ENCODE measurements at places on chromosomes 11 and 22. TPM values are rescaled to one million over a fixed set of nuclear protein-coding genes. Genes with fewer than 3 reads are reported as not detected.

GRCh38 chr22:28440592-28441390, 238.8 kb downstream of the TTC28 start:
- H3K27ac ChIP-seq, result no peak overlapping the region
- peaks cover 25% of the 10 kb centered on the region for H3K4me1 ChIP-seq
- no peaks in the 10 kb centered on the region for H3K36me3 ChIP-seq
- H3K4me3 ChIP-seq, result no peak overlapping the region

DNA sequence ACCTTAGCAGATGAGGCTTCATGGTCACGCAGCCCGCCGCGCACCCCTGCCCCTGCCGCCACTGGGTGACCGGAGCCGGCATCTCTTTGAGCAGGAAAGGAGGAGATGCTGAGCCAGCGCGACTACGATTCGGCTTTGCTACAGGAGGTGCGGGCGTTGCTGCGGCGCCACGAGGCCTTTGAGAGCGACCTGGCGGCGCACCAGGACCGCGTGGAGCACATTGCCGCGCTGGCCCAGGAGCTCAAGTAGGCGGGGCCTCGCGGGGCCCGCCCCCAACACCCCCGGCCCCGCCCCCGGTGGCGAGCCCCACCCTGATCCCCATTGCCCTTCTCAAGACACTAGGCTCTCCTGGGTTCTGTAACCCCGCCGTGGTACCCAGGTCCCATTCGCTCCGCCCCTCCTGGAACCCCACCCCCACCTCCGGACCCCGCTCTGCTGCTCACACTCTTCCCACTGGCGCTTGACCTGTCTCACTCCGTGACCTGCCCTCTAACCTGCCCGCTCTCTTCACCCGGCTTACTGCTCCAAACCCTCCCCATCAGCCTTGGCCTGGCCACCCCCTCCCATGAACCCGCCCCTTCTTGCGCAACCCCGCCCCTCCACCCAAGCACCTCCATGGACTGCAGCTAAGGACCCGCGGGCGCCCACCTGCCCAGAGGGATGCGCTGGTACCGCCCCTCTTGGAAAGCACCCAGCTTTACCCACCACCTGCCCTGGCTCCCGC, 9.1 kb downstream of the CTSF start:
- no peaks in the 10 kb centered on the region for H3K4me1 ChIP-seq
- peaks cover 11% of the 10 kb centered on the region for H3K27me3 ChIP-seq
- no peak overlapping the region for H3K27ac ChIP-seq
- DNase-seq, result no peak

GRCh38 chr22:29213493-29213892, 7.8 kb downstream of the EMID1 start:
- H3K27me3 ChIP-seq, result peaks cover 17% of the 10 kb centered on the region
- no peak overlapping the region for H3K27ac ChIP-seq
- no peaks in the 10 kb centered on the region for H3K4me1 ChIP-seq
- H3K36me3 ChIP-seq, result no peaks in the 10 kb centered on the region
- no peak overlapping the region for H3K4me3 ChIP-seq

The OR10A2 gene
- total RNA-seq, result not detected

DNA sequence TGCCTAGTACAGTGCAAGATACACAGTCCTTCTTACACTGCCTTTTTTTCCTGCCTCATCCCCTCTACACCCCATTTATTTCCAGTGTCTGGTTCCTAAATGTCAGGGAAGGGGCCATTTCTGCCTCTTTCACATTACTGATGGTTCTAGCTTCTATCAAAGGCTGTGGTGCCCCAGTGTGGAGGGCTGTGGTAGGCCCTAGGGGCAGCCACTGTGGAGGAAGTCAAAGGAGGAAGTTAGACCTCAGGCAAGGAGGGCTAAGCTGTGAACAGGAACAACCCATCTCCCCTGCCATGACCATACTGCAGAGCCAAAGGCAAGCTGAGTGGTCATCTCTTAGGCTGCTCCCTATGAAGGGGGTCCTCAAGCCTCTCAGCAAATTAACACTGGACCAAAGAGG, 81.9 kb upstream of the CRTAM start:
- H3K27ac ChIP-seq, result no peak overlapping the region
- peaks cover 34% of the 10 kb centered on the region for H3K4me1 ChIP-seq
- no peak for DNase-seq

The FERMT3 gene
- 201 TPM for total RNA-seq

DNA sequence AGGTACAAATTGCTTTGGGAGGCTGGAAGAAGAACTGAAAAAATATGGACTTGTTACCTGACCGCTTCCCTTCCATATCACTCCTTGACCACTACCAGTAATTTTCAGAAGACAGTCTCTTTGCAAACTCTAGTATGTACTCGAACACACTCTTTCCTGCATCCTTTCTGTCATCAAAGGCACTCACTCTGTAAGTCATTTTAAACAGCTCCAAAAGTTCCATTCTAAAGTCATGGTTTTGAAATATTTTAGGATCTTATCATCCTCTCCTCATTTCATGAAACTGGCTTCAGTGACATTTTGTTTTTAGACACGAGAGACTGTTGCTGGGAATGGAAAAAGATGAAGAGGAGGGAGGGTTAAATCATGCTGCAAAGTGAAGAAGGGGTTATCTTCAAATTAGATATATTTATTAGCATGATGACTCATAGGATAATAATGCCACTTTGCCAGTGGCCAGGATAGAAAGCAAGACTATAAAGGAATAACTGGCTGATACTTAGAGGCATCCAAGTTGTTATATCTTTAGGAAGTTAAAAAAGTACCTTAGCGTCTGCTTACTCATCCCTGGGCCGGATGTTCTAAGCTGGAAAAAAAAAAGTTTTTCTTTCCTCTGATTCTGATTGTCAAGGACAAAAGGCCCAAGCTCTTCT, 549.3 kb downstream of the METTL15 start:
- no peak for DNase-seq
- no peak overlapping the region for H3K27ac ChIP-seq
- H3K4me1 ChIP-seq, result no peaks in the 10 kb centered on the region
- peaks cover 2% of the 10 kb centered on the region for H3K27me3 ChIP-seq
- no peak overlapping the region for H3K4me3 ChIP-seq

DNA sequence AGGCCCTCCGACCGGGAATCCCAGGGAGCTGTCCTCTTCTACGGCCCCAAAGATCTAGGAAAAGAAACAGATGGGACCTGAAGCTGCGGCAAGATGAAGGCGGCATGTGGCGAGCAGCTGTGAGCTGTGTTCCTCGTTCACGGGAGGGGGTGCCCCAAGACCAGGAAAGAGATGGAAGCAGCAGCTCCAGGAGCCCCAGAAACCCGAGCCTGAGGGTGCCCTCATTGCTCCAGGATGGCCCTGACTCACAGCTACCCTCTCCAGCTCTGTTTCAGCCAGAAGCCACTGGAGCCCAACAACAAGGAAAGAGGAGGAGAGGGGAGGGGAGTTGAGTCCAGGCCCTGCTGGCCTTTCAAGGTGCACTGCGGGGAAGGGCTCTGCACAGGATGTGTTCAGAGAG, 23.7 kb upstream of the NAP1L4 start:
- H3K4me3 ChIP-seq, result no peak overlapping the region
- H3K27ac ChIP-seq, result peak overlapping the region; percentile 90
- no peaks in the 10 kb centered on the region for H3K27me3 ChIP-seq
- H3K4me1 ChIP-seq, result peaks cover 29% of the 10 kb centered on the region

All from activated T-helper 1 cell treated with anti-CD3 and anti-CD28 coated beads, Interleukin-12 subunit alpha, Interleukin-12 subunit beta, Interleukin-2, Interleukin-4 antibody, amounts not matched to agents 30 ng/mL and 10 ng/mL and 1 ng/mL, durations not matched to agents 14 hours and 24 hours and 36 hours (primary cell).